ENCODE measurements at places on chromosomes 6 and 20. TPM values are rescaled to one million over a fixed set of nuclear protein-coding genes. Genes with fewer than 3 reads are reported as not detected.

Gene GHRH
- total RNA-seq = 4.2 TPM

DNA sequence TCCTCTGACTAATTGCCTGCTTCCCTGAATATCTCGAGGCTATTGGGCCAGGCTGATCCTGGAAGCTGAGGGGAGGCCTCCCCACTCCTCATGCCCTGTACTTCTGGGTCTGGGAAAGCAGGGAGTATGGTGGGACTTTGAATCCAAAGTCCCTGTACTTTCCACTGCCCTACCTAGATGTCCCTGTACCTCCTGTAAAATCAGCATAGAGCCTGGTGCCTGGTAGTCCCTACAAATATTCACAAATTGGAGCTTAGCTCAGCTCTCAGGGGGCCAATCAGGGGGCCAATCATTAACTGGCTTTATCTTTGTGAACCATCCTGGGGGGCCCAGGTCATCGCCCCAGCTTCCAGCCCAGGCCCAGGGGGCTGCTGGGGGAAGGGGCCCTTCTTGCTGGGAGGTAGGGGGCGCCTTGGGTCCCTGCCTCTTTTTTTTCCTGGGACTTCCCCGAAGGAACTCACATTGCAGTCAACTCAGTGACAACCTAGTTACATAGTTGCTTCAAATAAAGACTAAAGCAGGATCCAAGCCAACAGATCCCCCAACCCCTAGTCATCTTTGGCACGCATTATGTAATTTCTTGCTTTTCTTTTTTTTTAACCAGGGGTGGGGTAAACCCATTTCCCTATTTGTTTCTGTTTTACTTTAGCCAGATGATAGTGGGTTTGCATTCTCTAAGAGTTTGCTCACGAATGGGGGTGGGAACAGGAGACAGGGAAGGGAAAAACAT, 6.9 kb upstream of the VEGFA start:
- DNase-seq = no peak

- DNase-seq = no peak
Observed at GRCh38 chr6:86941461-86941860, 4.1 kb downstream of the HTR1E start.

DNA sequence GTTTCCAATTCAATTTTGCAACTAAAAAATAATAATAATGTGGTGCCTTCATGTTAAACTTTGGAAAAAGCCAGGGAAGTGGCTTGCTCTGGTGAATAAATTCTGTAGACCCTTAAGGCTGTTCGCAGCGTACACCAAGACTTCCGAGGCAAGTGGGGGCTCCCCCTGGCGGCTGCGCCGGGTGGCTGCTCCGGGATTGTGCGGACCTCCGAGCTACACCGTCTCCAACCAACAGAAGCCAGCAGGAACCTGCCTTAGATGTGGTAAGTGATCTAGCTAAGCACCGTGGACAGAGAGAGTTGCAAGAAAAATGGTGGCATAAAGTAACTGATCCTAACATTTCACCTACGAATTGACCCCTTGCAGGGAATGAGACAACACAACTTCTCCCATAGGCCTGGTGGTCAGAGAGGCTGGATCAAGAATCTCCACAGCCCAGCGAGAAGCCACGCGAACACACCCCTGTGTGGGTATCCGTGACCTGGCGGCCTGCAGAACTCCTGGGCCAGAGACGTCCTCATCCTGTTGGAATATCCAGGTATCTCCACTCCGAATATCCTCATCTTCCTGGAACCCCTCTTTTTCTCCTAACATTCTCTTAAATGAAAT, 69.6 kb downstream of the TBXT start:
- DNase-seq = peak; percentile 72

Gene SEL1L2
- total RNA-seq = 0.91 TPM

DNA sequence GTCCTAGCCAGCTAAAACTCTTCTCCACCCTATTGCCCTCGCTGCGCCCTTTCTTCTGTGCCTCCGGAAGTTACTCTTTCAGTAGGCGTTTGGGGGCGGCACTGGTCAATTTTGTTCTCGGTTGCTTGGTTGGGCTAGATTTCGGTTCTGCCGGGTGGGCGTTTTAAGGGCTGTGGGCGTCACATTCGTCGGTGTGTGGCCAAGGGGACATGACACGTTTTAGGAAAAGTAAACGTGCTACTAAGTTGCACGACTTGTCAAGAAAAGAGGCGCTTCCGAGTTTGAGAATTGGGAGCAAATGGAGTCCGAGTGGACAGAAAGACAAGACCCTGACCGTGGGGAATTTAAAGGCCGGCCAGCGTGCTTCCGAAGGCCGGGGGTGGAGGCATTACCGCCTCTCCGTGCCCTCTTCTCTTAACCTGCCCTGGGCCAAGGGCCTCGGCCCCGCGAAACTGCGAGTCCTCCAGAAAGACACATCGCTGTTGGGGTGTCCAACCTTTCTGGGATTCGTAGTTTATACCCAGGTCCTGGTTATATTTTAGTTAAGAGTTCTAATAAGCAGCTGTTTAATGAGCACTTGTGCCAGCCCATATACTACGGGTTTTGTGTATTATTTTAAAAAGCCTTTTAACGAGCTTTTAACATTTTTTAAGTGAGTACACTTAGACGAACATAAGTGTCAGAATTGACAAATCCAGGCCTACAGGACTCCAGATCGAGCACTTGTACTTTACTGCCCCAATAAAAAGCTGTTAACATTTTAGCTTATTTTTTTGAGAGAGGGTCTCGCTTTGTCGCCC, 664 bp upstream of the BAG6 start:
- peak; percentile 91 for DNase-seq

Gene SAMD3
- 1.9 TPM for total RNA-seq

- no peak for DNase-seq
Observed at GRCh38 chr6:38853236-38853635, 138.1 kb downstream of the DNAH8 start.

- no peak for DNase-seq
Observed at GRCh38 chr6:143575440-143575839, 63.9 kb upstream of the FUCA2 start.

GRCh38 chr20:49831770-49832631, 19.4 kb downstream of the SLC9A8 start:
- DNase-seq = no peak

Gene OPRM1
- not detected for total RNA-seq

Gene CST5
- not detected for total RNA-seq

DNA sequence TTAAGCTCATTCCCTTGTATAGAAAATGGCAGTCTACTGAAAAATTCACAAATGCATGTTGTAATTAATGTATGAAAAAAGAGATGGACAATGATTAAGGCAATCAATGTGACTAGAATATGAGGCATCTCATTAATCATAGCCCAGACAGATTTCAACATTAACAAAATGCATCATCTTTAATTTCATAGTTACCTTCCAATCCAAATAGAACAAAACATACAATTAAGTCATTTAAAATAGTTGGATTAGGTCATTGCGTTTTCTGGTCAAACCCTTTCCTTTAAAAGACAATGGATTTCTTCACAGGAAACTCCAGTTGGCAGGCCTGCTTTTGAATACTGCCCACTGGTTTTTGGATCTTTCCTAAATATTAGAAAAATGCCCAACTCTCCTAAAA, 203.9 kb downstream of the HAO1 start:
- DNase-seq = no peak

Measured in left cardiac atrium (tissue), 4 donors.